CD4-positive, alpha-beta memory T cell (primary cell): ENCODE measurements at places on chromosomes 11 and 22.

- no peak for DNase-seq
Observed at GRCh38 chr11:60918939-60919265, 4.9 kb downstream of the TMEM109 start.

DNA sequence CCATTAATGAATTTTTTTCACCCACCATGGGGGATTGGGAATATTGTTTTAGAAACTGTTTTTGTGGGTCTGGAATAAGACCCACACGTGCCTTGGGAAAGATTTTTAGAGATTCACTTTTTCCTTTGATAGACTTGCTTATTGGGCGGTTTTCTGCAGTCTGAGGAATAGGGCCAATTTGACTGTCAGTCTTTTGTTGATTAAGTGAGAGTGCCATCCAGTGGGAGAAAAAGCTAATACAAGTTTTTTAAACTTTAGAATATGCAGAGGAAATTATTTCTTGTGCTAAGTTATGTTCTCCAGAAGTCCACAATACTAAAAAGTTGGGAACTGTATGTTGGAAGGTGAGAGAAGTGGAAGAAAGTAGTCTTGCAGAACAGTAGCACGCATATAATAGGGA, 56.1 kb downstream of the PRMT3 start:
- DNase-seq, result no peak

DNA sequence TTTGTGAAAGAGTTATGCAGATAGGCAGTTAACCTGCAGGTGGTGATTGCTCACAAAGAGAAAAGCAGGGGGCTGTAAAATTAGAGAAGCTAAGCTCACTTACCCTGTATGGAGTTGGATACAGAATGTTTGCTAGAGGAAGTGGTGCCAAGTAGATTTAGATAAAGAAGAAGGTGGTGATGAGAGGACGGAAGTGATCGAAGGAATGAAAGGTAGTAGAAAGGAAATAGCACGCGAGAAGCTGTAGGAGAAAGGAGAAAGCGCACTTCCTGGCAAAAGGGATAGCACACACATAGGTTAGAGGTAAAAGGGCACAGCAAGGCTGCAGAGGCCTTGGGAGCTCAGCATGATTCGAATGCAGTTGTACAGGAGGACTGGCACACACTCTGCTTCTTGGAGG, 87.3 kb upstream of the CTSC start:
- no peak for DNase-seq

DNA sequence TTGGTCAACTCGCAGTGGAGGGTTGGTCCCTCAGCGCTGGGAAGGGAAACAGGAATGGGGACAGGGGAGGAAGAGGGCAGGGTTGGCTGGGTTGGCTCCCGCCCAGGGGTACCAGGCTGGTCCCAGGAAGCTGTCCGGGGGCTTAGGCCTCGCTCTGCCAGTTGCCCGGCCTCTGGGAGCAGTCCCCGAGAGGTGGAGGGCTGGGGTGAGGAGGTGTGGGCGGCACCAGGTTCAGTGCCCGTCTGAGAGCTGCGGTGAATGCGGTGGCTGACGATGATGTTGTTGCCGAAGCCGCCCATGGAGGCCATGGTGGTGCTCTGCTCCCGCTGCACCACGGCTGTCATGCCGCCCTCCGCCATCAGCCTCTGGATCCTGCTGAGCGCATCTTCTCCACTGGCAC, 6.0 kb upstream of the CHRM4 start:
- no peak for DNase-seq

GRCh38 chr22:40028098-40028425, 33.3 kb downstream of the FAM83F start:
- no peak for DNase-seq

GRCh38 chr11:77143405-77144020, 15.5 kb downstream of the MYO7A start:
- no peak for DNase-seq

DNA sequence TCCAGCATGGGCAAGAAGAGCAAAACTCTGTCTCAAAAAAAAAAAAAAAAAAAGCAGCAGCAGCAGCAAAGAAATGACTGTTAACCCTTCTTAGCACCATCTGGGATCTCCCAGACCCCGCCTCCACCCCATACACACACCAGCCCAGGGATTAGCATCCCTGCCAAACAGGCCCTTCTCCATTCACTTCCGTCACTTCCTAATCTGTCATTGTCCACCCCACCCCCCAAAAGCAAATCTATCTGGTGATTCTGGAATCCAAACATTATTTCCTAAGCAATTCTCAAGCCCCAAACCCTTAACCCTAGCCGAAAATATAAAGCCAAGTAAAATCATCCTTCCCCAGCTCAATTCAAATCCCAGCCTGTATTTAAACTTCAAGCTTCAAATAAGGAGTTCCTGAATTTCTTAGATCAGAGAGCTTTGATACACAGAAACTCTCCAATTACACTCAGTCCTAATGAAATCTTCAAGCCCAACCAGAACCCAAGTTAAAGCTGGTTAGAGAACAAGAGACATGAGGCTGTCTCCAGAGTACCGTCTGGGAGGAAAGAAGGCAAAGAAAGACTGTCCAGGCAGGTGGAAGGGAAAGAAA, 6.0 kb upstream of the AHNAK start:
- DNase-seq, result no peak

GRCh38 chr22:25510876-25511275, 53.6 kb upstream of the GRK3 start:
- DNase-seq, result no peak

DNA sequence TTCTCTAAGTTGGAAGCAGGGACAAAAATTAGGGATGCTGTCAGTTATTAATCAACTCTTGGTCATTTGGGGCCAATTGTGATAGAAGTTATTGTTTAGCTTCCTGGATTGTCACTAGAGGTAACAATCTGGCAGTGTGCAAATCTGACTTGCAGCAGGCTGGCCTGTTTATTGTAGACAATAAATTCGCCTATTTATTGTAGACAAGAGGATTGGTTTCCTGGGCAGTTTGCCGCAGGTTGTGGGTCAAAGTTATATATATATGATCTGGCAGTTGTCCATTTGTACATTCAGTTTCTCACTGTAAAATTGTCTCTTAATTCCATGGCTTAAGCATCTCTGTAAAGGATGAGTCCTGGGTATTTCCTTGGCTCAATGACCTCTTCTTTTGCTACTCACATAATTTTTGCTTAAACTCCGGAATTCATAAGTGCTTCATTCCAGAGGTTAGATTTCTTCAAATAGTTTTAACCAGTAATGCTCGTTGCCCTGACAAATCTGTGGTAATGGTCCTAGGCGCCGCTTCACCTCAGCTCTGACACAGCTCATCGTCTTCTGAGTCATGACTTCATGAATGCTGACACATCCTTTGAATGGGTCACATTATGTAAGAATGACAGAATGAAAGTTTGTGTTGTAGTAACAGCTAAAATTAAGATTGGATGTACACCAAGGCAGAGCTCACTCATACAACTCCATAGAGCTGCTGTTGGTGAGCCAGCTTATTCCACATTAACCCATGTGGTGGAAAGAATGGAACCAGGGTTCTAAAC, 7.8 kb upstream of the MMP3 start:
- DNase-seq, result no peak
